ENCODE measurements at places on chromosomes 7 and 10.

- DNase-seq: peak; percentile 27
Observed at GRCh38 chr7:91852263-91852741, 28.2 kb downstream of the MTERF1 start.

- no peak for DNase-seq
Observed at GRCh38 chr7:129664029-129665012, 52.8 kb downstream of the NRF1 start.

- DNase-seq: peak; percentile 49
Observed at GRCh38 chr10:123642293-123642692, 23.9 kb upstream of the GPR26 start.

- DNase-seq: no peak
Observed at GRCh38 chr10:69980672-69981071, 72.0 kb upstream of the MACROH2A2 start.

DNA sequence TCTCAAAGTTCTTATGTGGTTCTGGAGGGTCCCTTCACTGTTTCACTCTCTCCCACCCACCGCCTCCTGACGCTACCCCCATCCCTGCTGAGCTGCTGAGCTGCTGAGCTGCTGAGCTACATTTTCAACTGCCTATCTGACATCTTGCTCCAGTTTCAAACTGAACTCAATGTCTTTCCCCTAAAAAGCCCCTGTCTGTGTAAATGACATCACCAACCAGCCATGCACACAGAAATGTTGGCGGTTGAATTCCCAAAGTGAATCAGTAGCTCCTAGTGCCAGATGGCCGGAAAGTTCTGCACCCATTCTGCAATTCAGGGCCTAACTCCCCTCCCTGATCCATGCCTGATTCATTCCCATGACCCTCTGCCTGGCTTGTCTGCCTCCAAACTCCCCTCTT is 71.2 kb downstream of the WNT2 start:
- DNase-seq: no peak

- peak; percentile 62 for DNase-seq
Observed at GRCh38 chr7:142854372-142855113, at the start of gene EPHB6. EPHB6 (plus strand) TSS chr7:142855076; CDS start chr7:142863228, 8,152 bp downstream.

GRCh38 chr7:26198133-26198780 is 2.3 kb downstream of the HNRNPA2B1 start:
- no peak for DNase-seq

DNA sequence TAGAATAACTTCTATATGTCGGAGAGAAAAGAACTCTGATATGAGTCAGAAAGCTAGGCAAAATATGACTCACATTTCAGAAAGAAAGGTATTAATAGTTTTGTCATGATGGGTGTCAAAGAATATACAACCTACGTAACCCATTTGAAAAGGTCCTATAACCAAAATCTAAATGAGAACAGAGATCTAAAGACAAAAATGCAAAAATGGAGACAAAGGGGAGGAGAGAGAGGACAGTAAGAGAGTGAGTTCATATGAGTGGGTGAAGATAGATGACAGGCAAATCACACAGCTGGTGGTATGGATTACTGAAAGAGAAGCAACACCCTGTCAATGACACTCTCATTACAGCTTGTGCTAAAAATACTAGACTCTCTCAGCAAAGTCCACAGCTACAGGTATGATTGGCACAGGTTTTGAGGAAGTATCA is 25.6 kb downstream of the ANKMY2 start:
- no peak for DNase-seq

DNA sequence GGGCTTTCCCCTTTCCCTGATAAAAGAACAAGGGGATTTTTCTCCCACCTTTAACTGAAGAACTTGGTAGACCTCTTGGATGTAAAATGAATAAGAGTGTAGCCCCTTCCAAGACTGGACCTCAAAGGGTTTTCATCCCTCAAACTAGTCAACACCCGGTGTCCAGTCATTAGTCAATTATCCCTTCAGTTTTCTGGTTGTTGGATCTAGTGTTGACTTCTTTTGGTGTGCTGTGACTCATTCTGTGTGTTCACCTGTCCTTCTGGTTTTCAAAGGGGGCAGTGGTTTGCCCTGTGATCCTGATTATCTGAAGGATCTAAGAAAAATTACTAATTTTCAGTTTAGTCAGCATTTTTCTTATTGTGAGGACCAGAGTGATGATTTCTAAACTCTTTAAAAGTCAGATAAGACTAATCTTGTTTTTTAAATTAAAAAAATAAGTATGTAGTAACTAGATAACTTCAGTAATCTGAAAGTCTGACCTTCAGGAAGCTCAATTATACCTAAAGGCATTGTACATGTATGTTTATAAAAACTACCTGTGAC is 583.5 kb downstream of the CNTNAP2 start:
- DNase-seq: no peak

DNA sequence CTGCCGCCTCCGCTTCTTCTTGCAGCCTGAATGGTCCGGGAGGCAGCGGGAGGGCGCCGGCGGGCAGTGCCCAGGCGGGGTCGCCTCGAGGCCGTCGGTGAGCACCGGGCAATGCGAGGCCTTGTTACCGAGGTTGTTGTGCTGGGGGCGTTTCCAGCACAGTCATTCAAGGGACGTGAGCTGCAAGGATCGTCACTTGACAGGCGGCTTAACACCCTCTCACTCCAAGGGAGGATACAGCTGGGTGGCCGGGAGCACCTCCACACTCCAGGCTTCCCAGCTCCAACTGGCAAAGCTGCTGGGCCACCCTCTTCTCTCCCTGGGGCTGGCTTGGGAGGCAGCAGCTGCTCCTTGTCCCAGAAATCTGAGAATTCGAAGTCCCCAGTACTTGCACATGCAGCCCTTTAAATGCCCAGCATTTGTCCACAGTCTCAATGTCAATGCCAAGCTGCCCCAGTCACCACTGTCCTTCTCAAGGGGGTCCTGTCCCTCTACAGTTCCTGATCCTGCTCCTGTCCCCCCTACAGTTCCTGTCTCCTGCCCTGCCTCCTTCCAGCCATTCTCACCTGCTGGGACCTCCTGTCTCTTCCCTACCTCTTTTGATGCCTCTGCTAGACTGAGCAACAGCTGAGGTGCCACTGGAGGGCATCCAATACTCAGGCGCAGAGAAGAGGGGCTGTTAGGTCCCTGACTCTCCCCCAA is 4.4 kb upstream of the HOXA11 start:
- peak; percentile 50 for DNase-seq

DNA sequence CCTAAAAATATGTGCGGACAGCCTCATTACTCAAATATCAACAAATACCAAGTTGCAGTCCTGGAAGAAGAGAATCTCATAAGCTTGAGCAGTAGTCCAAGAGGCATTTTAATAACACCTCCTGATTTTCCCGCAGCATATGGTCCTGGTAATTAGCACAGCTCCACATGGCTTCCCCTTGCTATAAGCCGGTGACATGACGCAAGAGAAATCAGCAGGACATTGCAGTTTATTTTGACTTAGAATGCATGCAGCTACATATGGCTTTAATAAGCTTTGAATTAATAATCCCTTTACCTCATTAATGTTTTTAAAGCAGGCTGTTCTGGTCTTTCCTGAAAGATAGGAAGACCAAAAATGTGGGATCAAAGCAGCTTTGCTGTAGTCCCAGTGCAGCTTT is 137.6 kb downstream of the RAMP3 start:
- no peak for DNase-seq

GRCh38 chr10:34137955-34138354 is 677.1 kb downstream of the PARD3 start:
- no peak for DNase-seq

DNA sequence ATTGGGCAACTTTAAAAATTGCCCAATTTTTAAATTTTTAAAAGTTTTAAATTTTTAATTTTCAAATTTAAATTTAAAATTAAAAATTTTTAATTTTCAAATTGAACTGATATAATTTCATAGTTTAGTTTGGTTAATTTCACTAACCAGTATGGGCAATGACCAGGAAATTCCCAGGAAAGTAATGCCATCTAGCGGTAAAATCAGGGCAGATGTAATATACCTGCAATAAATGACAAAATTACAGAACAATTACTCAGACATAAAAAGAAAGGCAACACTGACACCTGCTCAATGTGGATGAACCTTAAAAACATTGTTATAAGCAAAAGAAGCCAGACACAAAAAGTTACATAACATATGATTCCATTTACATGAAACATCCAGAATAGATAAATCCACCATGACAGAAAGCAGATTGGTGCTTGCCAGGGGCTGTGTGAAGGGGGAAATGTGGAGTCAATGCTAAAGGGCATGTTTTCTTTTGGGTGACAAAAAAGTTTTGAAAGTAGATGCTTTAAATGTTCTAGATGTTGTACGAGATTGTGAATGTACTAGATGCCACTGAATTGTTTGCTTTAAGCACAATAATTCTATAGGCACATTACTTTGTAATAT is 28.6 kb upstream of the SLC16A12 start:
- DNase-seq: no peak

DNA sequence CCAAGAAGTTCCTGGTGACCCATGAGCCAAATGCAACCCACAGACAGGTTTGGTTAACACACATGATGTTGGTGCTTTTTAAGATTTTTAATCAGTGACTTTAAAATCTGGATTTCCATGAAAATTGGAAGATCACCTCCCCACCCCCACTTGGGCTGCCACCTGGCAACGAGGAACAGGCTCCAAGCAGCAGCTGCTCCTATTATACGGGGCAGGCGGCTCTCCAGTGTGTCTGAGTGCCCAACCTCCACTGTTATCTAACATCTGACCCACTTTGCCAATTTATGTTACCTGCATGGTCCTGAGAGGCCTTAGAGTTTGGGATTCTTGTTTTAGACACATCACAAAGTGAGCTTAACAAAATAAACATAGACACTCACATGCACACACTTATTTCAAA is 56.4 kb downstream of the SGMS1 start:
- DNase-seq: no peak

- DNase-seq: no peak
Observed at GRCh38 chr10:11204351-11204942, 186.8 kb downstream of the CELF2 start.

DNA sequence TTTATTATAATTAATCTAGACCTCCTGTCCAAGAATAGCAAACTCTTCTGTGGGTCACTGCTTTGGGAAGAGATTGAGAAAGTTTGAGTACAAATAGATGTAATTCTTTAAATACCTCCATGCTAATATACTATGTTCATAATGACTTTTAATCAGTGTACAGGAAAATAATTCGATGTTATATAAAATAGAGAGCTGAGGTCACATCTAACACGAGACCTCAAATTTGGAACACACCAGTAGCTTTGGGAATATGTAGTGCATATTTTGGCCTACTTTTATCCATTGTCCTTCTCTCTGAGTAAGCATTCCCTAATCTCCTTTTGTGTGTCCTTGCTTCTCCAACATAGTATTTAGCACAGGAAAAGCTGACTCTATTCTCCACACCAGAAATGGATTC is 27.3 kb upstream of the CABCOCO1 start:
- DNase-seq: no peak

- DNase-seq: no peak
Observed at GRCh38 chr7:108265007-108265406, 134.8 kb upstream of the LAMB4 start.

GRCh38 chr10:69218831-69219230 is 1.3 kb upstream of the HKDC1 start:
- DNase-seq: no peak

DNA sequence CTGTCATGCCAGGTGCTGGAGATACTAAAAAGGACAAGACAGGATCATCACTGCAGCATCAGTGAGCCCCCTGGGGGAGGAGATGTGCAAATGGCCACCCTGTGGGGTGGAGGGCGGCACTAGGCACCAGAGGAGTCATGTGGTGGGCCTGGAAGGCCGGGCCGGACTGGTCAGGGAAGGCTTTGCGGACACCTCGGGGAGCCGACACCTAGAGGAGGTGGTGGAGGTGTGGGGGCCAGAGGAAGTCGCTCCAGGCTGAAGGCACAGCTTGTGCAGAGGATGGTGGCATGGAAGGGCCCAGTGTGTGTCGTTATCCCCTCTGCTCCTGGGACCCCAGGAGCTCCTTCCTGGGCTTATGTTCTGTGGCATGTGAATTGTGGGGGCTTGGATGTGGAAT is 437.7 kb downstream of the RPS24 start:
- DNase-seq: peak; percentile 10
